ENCODE measurements at places on chromosomes 4 and X.

DNA sequence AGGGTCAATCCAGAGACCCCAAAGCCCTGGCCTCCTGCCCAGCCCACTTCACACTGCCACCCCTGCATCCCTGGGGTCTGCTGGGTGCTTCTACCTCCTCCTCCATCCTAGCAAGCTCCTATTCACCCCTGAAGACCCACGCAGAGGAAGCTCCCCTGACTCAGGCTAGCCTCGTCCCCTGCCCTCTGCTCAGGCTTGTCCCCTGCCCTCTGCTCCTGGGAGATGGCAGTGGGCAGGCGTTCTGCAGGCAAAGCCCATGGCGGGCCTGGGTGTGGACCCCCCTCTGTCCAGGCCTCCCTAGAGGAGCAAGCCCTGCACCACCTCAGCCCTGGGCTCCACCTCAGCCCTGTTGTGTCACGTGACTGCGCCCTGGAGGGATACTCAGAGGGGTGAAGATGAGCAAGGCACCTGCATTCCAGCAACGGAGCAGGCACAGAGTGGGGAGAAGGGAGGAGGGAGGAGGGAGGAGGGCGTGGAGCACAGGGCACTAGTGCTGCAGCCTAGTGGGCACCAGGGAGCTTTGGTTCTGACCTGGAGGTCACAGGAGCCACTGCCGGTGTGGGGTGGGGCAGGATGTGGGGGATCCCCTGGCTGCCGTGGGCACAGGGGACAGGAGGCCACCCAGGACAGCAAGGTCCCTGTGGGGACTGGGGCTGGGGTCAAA lies 27.6 kb upstream of the FGFR3 start:
- DNase-seq = no peak

DNA sequence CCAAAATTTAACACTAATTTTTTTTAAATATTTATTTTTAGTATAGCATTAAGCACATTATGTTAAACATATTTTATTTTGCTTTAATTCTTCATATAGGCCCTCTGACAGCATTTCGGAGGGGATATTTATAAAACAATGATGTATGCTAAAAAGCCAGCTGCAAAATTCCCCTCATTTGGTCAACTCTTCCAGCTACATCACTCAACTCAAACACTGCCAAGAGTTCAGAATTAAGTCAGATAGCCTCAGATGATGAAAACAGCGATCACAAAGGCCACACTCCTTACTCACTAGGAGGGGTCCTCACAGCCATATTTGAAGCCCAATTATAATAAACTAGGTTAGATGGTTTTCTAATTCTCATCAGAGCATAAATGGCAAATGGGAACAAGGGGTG lies 146.6 kb downstream of the ADAMTS3 start:
- DNase-seq = no peak

- DNase-seq = no peak
These were observed 63.2 kb downstream of the FRAS1 start for GRCh38 chr4:78120144-78120880.

DNA sequence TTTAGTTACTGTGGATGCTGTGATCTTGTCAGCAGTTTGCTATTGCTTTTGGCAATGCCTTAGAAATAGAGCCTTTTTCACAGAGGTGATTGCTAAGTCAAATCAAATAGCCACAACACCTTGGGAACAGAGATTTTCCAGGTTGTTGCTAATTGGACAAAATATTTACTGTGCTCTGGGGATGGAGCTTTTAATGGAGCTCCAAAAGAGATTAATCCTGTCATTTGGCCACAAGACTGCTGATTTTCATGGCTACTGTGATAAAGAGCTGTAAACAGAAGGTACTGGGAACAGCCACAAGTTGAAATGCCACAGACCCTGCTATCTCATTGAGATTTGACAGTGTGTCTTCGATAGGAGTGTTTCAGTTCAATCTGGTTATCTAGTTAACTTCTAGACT lies 1715.2 kb upstream of the ADGRL3 start:
- DNase-seq = no peak

DNA sequence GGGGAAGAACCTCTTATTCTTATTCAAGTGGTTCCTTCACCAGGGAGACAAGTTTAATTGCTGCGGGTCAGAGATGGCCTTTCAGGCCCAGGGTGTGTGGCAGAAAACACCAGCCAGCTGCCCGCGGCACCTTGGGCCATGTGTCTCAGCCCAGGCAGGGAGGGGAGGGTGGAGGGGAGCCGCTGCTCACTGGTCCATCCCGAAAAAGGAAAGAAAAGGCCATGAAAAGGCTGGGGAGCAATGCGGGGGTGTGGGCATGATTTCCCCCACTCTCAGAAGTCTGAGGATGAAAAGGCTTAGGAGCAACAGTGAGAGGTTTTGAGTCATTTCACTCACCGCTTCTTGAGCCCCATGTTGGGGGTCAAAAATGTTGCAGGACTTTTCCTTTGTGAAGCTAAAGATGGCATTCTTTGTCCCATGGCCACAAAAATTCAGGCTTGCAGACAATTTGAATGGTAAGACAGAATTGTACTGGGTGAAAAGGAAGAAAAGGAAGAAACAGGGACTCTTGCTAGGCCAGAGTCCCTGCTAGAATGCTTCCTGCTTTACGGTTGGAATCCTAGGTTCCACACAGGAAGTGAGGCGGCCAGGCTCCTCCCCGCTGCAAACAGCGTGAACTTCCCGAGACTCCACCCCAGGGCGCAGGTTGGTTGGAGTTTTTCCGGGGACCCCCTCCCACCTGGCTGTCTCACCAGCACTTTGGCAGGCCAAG lies 17.4 kb upstream of the FAM47E start:
- no peak for DNase-seq

GRCh38 chr4:140003876-140004548 lies 150.0 kb downstream of the MAML3 start:
- no peak for DNase-seq

DNA sequence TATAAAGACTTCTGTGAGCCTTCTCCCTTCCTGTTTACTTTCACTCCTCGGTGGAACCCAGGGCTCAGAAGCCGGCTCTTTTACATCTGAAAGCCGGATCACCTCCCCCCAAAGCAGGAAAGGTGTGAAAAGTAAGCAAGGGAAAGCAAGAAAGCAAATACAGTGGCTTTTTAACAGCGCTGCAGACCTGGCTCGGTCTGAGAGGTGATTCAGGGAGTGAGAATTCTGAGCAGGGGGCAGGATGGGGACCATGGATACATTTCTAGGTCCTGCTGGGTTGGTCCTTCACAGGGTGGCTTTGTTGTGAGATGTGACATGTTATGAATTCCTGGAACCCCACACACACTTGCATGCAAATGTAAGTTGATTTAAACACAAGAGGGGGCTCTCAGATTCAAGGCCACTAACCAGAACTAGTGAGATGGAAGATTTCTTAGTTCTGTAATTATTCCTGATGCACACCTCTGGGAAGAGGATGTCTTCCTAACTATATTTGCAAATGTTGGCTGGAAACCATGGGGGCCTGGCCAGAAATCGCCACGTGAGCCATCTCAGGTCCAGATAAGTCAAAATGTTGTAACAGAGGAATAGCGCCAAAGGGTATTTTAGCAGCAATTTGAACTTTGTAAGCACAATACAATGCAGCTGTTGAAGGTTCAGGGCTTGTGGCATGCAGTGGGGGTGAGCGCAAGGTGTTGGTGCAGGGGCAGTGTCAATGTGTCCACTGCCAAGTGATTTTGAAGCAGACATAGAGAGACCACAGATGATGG lies 670.1 kb upstream of the LCORL start:
- DNase-seq = no peak

DNA sequence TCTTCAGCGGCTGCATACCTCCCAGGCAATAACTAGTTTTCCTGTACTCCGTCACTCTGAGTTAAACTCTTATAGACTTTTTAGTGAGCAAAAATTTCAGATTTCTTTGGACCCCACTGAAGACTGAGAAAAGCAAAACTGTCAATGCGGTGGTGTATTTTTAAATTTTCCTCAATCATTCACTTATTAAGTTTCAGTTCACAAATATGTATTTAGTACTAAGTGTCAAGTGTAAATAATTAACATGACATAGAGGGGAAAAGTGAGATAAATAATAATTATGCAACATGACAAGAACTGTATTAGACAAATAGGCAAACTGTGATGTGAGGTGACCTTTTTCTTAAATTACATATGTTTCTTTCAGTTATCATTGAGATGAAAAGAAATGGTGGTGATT lies 124.4 kb downstream of the NAF1 start:
- no peak for DNase-seq

- no peak for DNase-seq
These were observed 47.0 kb downstream of the FANCB start for GRCh38 chrX:14825851-14826250.

- DNase-seq = no peak
These were observed 53.1 kb upstream of the HGFAC start for GRCh38 chr4:3388471-3389232.

DNA sequence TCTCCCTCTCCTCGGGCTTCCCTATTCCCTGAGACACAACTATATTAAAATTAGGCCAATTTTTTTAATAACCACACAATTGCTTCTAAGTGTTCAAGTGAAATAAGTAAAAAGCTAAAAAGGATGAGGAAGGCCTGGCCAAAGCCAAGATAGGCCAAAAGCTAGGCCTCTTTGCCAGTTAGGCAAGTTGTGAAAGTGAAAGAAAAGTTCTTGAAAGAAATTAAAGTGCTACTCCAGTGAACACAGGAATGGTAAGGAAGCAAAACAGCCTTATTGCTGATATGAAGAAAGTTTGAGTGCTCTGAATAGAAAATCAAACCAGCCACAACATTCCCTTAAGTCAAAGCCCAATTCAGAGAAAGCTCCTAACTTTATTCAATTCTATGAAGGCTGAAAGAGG lies 114.2 kb upstream of the FAT4 start:
- DNase-seq = no peak

GRCh38 chrX:9393571-9393970 lies 71.3 kb upstream of the TBL1X start:
- no peak for DNase-seq

GRCh38 chr4:60201052-60201673 lies 999.0 kb upstream of the ADGRL3 start:
- DNase-seq = no peak

- no peak for DNase-seq
These were observed 66.5 kb downstream of the DMP1 start for GRCh38 chr4:87716371-87717265.

DNA sequence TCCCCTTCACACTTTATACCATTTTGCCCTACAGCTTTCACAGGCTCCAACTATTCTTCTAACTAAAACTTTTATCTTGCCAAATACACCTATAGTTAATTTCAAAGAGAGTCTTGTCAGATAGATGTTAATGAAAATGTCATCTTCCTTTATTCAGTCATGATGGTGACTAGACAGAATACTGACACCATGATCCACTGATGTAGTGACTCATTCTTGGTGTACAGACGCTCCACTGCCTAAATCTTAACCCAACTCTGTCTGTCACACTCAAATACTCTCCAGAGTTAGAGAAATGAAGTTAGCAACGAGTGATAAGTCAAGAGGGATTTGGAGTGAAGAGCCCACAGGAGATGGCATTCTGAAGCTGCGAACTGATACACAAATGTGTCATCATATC lies 32.1 kb upstream of the HDAC8 start:
- DNase-seq = no peak

GRCh38 chr4:54231768-54232688 lies 2.9 kb downstream of the PDGFRA start:
- no peak for DNase-seq

- DNase-seq = no peak
These were observed 2.1 kb upstream of the WFS1 start for GRCh38 chr4:6267573-6267972.

GRCh38 chrX:23575281-23575680 lies 92.0 kb upstream of the PRDX4 start:
- no peak for DNase-seq

- no peak for DNase-seq
These were observed 16.0 kb upstream of the VSIG1 start for GRCh38 chrX:108028854-108029253.

DNA sequence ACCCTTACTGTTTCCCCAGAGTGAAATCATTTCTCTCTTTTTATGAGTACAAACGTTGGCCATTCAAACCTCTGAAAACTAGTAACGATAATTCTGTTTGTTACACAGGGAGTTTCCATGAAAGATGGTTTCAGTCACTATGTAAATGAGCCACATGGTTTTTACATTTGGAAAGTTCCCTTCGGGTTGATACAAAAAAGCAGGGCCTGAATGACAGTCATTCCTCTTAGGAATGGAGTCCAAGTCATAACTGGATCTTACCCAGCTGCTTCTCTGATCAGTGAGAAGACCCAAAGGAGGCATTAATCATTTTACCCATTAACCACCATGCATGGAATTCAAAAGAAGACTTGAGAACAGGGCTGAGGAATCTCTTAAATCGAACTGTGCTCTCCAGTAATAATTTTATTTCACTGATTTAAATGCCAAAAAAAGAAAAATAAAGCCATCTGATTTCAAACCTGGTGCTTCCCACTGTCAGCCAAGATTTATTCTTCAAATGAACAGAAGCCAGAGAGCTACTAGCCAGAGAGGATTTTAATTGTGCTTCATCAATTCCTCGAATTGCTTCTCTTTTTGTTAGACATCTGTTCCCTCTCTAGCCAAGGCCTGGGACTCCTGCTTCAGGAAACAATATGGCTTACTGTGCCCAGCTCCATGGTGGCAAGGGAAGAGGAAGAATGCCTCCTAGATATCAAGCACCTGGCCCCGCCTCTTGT lies 3.2 kb downstream of the SOWAHB start:
- no peak for DNase-seq

DNA sequence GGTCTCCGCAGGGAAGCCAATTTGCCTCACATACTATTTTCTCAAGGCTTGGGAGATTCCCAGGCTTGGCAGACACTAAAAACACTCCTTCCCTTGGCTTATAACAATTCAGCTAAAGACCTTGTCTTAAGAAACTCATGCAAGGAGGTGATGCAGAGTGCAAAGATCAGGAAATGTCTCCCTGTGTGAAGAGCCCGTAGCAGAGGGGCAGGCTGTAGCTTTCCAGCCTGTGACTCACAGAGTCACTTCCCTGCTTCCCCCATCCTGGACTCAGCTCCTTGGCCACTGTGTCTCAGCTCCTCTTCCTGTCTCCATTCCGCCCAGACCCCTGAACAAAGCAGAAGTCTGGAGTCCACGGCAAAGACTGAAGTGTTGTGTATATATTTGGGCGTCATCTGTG lies 56.1 kb downstream of the KDR start:
- no peak for DNase-seq

GRCh38 chr4:7988437-7988836 lies 48.8 kb upstream of the AFAP1 start:
- no peak for DNase-seq

GRCh38 chr4:164706675-164707074 lies 47.3 kb upstream of the SMIM31 start:
- DNase-seq = no peak

DNA sequence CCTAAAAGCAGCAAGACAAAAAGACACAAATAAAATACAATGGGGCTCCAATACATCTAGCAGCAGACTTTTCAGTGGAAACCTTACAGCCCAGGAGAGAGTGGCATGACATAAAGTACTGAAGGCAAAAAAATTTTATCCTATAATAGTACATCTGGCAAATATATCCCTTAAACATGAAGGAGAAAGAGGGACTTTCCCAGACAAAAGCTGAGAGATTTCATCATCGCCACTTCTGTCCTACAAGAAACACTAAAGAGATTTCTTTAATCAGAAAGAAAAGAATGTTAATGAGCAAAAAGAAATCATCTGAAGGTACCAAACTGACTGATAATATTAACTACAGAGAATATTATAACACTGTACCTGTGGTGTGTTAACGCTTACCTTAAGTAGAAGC lies 86.4 kb downstream of the ANKRD17 start:
- no peak for DNase-seq

GRCh38 chrX:118577041-118577440 lies 81.4 kb downstream of the DOCK11 start:
- no peak for DNase-seq
